Gastroesophageal sphincter (tissue), 4 donors: ENCODE measurements at places on chromosomes 1 and 21. TPM values are rescaled to one million over a fixed set of nuclear protein-coding genes. Genes with fewer than 3 reads are reported as not detected.

CD48 gene
- 4.5 TPM for total RNA-seq

FAM167B gene
- total RNA-seq: 4.4 TPM

CELA2A gene
- total RNA-seq: not detected

MARK1 gene
- total RNA-seq: 32.9 TPM

AMPD1 gene
- not detected for total RNA-seq

RNF11 gene
- 156 TPM for total RNA-seq

SIKE1 gene
- 57.4 TPM for total RNA-seq

PTCH2 gene
- 0.74 TPM for total RNA-seq

F13B gene
- total RNA-seq: not detected

GRCh38 chr1:34879230-34879629 lies 19.7 kb upstream of the SMIM12 start:
- ATAC-seq: no peak

DNA sequence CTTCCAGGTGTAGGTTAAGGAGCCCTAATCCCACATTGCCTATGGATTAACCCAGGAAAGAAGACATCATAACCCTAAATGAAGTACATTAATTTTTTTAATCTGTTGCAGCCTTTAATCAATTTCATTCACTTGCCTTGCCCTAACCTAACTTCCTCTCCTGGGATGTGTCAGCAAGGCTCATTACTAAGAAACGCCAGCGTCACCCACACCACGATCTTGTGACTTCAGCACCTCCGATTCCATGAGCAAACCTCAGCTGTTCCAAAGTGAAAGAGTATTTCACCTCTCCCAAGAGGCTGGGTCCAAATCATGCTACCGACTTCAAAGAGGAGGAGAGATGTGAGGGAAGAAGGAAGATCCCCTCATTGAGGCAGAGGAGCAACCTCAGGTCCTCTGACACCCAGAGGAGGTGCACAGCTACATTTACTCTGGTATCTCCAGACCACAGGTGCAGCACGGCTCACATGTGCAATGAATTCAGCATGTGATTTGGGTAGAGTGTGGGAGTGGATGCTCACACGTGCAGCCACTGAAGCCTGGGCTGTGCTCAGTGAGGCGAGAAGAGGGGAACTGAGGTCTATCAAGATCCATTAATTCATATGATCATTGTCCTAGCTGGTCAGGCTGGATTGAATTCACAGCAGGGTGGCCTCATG lies 134.1 kb downstream of the SLC30A10 start:
- no peak for ATAC-seq

- ATAC-seq: no peak
These were observed 10.9 kb upstream of the CD5L start for GRCh38 chr1:157852476-157852875.

GRCh38 chr1:177162243-177162642 lies 2.3 kb downstream of the ASTN1 start:
- no peak for ATAC-seq

DNA sequence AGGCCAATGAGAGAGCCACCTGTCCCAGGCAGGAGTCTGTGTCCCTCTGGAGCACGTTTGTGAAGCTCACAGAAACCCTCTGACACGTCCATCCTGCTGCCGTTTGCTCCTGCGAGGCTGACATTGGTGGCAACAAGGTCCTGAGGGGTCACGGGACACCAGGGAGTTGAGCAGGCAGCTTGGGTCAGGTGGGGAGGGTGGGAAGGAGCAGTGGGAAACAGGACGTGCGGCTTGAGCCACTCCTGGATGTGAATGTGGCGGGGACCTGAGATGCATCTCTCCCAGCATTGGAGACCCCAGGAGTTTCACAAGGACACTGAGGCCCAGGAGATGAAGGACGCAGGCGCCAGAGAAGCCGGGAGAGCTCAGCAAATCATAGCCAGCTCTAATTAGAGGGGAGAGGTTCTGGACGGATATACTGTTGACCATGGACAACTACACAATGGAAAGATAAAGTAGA lies 149.0 kb downstream of the PEX14 start:
- no peak for ATAC-seq

DNA sequence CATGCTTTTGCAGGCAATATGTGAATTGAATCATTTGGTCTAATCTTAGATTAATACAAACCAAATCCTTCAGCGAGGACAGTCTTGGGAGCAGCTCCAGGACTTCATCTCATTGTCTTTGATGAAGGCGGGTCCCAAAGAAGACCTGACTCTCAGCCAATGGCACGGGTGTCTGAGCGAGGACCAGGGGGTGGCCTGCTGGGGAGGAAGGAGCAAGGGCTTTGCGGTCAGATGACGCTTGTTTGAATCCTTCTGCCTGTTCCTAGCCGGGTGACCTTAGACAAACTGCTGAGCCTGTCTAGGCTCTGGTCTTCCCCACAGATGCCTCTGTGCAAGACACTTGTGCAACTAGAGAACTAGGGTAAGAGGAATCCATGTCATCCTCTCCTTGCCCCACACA lies 312.1 kb upstream of the VAMP3 start:
- no peak for ATAC-seq

DNA sequence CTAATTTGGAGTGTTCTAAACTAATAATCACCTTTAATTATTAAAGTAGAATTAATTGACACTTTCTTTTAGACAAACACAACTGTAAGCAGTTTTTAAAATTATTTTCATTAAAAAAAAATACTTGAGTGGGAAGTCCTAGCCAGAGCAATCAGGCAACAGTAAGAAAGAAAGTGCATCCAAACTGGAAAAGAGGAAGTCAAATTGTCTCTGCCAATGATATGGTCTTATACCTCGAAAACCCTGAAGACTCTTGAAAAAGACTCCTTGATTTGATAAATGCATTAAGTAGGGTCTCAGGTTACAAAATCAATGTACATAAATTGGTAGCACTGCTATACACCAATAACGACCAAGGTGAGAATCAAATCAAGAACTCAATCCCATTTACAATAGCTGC lies 83.0 kb upstream of the GADD45A start:
- ATAC-seq: no peak

DNA sequence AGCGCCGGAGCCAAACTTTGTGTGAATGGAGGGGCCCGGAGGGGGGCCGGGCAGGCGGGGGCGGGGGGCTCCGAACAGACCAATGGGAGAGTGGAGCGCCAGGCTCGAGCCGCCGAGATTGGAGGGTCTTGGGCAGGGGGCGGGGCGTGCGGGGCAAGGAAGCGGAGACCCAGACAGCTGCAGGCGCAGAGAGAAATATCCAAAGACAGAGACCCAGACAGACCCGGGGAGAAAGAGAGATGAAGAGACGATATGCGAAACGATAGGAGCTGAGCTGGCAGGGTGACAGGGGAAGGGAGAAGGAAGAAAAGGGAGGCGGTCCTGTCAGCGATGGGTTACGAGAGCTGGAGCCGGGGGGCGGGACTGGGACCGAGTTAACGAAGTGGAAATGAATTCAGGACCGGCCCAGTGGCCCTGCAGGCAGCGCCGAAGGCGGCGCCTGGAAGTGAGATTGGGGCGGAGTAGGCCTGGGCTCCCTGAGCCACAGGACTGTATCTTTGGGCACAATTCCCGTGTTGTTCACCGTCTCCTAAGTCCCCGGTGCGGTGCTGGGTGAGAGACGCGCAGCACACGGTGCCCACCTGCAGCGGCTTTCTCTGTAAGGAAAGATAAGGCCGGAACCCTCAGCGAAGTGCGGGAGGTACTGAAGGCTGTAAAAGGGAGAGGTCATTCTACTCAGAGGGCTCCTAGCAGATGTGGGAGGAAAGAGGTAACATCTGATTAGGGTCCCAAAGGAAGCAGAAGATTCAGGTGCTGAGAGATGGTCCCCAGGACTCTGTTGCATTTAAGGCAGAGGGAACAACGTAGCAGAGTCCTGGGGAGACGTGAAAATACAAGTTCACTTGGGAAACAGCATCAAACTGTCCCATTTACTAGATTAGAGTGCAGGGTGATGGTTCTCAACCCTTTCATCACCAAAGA lies 543 bp upstream of the KCNJ10 start:
- ATAC-seq: peak; percentile 96

GRCh38 chr1:225242611-225243010 lies 185.2 kb downstream of the LBR start:
- ATAC-seq: no peak

GRCh38 chr1:111204201-111204982 lies 3.9 kb upstream of the DENND2D start:
- peak; percentile 42 for ATAC-seq

GRCh38 chr1:61287014-61287413 lies 204.7 kb downstream of the NFIA start:
- no peak for ATAC-seq

DNA sequence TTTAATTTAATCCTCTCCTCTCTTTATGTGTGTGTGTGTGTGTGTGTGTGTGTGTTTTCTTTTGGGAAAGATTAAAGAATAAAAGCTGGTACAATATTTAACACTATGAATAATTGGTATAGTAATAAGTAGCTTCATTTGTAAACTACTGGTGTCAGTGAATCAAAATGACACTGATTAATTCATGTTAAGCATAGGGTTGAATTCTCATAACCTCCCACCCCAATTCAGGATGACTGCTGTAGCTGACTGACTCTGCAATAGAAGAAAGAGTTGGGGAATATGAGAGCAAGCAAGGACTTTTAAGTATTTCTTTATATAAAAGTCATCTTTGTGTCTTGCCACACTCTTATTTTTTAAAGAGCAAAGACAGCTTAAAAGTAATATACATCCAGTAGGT lies 13.1 kb downstream of the SLC30A7 start:
- no peak for ATAC-seq

- no peak for ATAC-seq
These were observed 149.6 kb downstream of the DISC1 start for GRCh38 chr1:231776010-231776756.

DNA sequence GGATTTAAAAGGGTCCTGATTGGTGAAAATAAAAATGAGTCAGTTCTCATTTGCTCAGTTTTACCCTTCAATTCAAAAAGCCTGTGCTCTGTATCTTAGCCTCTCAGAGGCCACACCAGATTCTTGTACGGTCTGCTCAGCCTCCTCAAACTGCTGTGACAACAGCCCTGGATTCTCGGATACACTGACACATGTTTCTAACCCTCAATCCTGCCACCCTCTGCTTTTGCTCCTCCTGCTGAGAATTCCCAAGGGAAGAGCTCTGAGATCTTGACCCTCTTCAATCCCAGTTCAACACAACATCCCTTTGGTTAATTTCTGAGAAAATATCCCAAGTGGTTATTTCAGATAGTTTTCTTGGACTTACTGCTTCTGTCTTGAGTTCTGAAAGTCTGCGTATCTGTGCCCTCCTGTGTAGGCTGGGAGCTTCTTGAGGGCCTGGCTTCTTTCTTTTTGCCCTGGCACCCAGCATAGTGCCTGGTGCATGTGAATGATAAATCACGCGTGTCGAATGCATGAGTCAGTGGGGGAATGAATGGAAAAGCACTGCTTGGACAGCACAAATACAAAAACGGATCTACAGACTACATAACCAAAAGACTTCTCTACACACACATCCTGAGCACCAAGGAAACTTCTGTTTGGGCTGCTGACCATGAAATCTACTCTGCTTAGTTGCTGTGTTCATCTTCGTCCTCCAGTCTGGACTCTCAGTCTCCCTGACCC lies 24.5 kb downstream of the IRF2BP2 start:
- peak; percentile 46 for ATAC-seq

GRCh38 chr1:241533326-241534115 lies 1.3 kb downstream of the KMO start:
- no peak for ATAC-seq

DNA sequence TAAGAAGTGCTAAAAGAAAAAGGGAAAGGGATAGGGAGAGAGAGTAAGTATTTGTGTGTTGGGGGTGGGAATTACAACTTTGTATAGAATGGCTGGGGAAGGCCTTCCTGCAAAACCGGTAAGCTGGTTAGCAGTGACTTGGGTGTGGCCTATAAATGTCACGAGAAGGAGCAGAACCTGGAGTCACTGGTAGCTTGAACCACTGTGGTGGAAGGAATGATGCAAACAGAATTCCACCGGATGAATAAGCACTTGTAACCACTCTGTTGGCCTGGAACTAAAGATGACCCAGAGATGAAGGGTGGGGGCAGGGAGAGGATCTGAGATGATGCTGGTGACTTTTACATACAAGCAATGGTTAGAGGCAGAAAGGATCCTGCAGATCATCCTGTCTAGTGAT lies 8.9 kb downstream of the XKR8 start:
- no peak for ATAC-seq

DNA sequence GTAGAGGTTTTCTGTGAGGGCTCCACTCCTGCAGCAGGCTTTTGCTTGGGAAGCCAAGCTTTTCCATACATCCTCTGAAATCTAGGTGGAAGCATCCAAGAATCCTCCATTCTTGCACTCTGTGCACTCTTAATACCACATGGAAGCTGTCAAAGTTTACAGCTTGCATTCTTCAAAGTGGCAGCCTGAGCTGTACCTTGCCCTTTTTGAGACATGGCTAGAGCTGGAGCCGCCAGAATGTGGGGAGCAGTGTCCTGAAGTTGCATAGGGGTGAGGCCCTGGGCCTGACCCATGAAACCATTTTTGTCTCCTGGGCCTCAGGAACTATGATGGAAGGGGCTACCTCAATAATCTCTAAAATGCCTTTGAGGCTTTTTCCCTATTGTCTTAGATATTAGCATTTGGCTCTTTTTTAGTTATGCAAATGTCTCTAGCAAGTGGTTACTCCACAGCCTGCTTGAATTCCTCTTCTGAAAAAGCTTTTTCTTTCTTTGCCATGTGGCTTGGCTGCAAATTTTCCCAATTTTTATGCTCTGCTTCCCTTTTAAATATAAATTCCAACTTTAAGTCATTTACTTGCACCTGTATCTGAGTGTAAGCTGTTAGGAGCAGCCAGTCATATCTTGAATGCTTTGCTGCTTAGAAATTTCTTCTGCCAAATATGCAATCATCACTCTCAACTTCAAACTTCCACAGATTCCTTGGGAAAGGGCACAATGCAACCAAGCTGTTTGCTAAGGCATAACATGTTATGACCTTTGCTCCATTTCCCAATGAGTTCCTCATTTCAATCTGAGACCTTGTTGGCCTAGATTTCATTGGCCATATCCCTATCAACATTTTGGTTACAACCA lies 92.1 kb upstream of the ARTN start:
- no peak for ATAC-seq

DNA sequence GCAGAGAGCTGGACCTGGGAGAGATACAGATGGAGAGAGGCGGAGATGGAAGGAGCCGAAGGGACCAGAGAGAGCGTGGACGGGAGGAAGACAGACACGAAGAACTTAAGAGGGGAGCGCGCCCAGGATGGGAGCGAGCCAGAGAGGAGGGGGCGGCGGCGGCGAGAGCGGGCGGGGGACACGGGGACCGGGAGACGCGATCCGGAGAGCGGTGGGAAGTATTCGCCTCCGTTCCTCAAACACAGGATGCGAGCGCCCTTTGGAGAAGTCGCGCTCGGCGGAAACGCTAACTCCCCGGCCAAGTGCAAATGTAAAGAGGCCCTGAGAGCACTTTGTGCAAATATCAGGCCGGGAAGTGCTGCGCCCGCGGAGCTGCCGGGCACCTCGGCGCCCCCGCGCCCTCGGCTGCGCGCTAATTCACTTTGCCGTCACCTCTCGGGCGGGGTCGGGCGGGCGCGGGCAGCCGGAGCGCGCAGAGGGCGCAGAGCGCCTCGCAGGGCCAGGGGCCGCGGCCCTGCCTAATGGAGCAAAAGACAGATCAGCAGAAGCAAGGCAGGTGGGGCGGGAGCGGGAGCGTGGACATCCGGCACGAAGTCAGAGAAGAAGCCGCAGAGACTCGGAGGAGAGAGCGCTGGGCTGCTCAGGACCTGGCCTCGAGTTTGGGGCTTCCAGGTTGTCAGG lies 281.2 kb downstream of the RRAGC start:
- ATAC-seq: no peak
